SIG-M5 (cell line): ENCODE measurements at places on chromosomes 4 and X.

- DNase-seq: no peak
Measured at GRCh38 chr4:89661173-89661899, 175.6 kb downstream of the SNCA start.

- no peak for DNase-seq
Measured at GRCh38 chrX:33053001-33053400, 158.3 kb downstream of the DMD start.

GRCh38 chr4:40956721-40957255 lies 207.0 kb downstream of the NSUN7 start:
- DNase-seq: no peak

- DNase-seq: no peak
Measured at GRCh38 chr4:83855044-83855443, 319.1 kb downstream of the GPAT3 start.

DNA sequence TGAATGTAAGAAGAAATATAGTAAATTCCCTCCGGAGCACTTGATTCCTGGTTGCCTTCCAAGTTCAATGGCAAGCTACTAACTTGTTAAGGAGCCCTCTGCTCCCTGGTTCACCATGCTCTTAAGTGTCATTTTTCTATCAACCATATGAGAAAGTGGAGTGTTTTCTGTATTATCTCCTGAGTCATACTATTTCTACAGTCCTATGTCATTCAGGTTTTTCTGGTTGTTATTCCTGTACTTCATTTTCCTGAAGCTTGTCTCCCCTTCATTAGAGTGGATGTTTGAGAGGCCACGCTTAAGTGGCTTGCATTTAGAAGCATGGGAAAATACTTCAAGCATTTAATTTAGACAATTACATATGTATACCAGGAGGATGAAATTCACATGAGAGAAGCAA lies 14.7 kb upstream of the EPGN start:
- DNase-seq: no peak

- DNase-seq: no peak
Measured at GRCh38 chr4:40812856-40813255, 63.1 kb downstream of the NSUN7 start.

DNA sequence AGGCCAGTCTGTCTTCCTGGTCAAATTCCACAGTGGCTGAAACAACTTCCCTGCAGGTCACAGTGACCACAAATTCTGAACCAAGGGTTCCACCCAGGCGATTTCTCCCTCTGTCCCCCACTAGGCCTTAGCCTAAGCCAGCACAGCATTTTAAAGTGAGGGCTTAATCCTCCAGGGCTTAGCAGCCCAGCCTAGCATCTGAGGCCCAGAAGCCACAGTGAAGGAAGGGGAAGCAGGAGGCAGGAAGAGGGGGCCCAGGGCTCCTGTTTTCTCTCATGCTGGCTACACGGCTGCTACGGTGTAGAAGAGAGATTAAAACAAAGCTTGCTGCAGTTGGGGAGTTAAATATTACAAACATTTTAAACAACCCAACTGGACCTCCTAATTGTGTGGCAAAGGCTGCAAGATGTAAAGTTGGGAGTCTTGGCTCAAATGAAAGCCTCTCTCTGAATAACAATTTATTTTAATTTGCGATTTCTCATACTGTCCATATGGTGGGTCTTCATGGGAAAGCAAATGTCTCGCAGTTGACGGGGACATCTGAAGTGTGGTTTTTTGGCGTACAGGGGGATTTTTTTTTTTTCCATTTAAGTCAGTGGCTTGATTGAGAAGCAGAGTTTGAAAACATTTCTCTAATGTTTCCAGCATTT lies 170.8 kb upstream of the RAI2 start:
- DNase-seq: no peak

- no peak for DNase-seq
Measured at GRCh38 chr4:80989921-80990544, 40.5 kb upstream of the BMP3 start.

GRCh38 chr4:178937130-178937529 lies 1494.9 kb upstream of the AGA start:
- no peak for DNase-seq

GRCh38 chr4:167114416-167114971 lies 119.8 kb downstream of the SPOCK3 start:
- DNase-seq: no peak

GRCh38 chr4:2142630-2143427 lies 83.7 kb downstream of the NAT8L start:
- no peak for DNase-seq

DNA sequence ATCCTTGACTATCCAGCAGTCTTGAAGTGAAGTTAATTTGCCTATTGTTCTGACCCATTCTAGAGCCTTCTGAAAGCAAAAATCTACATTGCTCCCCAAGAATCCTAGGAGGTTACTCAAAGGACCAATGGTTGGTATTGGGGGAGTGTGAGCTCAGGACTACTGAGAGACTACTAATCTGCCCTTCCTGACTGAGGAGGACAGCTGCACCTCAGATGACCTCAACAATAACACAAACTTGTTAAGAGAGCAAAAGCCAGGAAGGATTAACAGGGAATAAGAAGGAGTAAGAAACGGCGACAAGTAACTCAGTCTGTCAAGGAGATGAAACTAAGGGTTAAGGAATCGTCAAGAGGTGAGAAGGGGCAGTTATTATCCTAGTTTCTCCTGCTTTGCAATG lies 43.4 kb downstream of the IDS start:
- DNase-seq: no peak

GRCh38 chr4:69239557-69240168 lies 25.1 kb upstream of the UGT2B11 start:
- DNase-seq: no peak

GRCh38 chrX:78725287-78725686 lies 22.2 kb upstream of the LPAR4 start:
- no peak for DNase-seq

DNA sequence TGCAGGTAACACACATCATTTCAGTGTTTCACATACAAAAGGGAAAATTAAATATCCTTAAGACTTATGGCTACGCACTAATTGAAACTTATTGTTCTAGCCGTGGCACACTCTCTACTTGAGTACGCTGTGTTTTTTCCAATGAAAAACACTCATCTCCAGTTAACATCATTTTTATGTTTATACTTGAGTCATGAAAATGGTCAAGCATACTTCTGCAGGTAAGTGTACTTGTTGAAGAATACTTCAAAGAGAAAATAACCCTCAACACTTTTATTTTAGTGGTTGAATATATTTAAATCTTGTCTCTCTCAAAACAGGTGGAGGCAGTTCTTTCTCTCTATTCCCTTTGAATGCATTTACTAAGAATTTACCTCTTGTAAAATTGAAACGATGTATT lies 538.7 kb upstream of the PCDH7 start:
- DNase-seq: no peak

DNA sequence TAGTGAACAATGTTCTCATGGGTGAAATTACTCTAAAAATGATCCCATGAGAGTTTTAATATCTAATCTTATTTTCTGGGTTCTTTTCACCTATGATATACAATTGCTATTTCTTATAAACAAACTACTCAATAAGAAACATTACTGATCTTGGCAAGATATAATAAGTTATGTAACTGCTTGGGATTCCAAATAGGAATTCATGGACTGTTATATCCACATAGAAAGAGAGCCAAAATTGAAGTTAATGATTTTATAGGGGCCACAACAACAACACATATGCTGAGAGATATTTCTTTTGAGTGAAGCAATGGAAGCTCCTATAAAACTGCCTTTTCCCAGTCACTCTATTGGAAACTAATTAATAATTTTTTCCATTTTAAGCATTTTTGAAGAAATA lies 90.4 kb upstream of the TLL1 start:
- no peak for DNase-seq

DNA sequence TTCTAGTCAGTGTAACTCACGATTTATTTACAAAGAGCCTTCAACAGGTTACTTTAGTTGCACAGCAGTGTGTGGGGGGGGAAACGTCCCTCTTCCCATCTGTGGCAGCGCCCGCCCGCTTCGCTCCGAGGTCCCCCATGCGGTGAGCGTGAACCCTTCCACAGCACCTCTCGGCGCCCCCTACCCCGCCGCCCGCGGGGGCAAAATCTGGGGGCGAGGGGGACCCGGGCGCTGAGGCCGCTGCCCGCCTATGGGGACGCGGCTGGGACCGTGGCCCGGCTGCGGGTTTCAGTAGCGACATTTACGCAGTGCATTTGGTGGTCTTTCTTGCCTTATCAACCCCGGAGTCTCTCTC lies 6.4 kb downstream of the NKX6-1 start:
- DNase-seq: no peak

DNA sequence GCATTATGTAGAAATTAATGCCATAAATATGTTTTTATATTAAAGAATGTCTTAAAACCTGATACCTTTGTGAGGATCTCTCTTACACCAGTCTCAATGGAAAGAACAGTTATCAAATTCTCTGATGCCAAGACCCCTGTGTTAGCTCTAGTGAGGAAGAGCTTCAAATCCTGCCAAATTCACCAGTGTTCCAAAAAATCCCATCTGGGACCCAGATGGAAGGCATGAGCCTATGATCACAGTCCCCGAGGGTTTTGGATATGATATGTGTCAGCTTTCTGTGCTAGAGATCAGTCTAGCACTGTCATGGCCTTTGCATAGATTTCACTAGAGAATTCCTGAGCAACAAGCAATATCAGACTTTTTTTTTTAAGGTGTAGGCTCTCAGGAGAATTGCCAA lies 412.1 kb downstream of the UBE2NL start:
- no peak for DNase-seq

GRCh38 chr4:55807556-55807955 lies 12.0 kb upstream of the EXOC1L start:
- DNase-seq: no peak

DNA sequence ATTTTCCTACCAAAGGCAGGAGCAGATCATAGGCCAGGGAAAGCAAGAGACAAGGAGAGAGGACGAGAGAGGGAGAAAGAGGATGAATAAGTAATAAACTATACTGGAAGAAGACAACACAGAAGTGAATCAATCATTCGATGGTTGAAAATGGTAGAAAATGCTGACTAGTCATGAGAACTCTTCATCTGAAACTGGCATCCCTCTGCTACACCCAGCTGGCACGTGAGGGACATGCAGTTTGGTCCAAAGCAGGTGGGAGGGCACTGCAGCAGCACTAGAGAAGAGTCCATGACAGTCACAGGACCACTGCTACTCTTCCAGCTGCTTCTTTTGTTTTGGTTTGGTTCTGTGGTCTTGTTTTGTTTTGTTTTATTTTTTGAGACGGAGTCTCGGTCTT lies 74.1 kb downstream of the AFAP1 start:
- DNase-seq: no peak

GRCh38 chrX:53324085-53324484 lies 42.7 kb upstream of the IQSEC2 start:
- DNase-seq: no peak
